ENCODE measurements at places on chromosomes 2 and 18.
A peak's percentile ranks its signal among the peaks of the same experiment; 100 is the strongest.

- no peak for DNase-seq
These were observed 27.2 kb upstream of the SATB2 start for GRCh38 chr2:199484927-199485326.

- DNase-seq = no peak
These were observed 76.4 kb downstream of the EPHA4 start for GRCh38 chr2:221495731-221496130.

- DNase-seq = no peak
These were observed 248.6 kb downstream of the NDUFA10 start for GRCh38 chr2:239776436-239777005.

GRCh38 chr2:189873696-189874095 lies 89.4 kb downstream of the PMS1 start:
- DNase-seq = no peak

- DNase-seq = no peak
These were observed 13.1 kb upstream of the TNS1 start for GRCh38 chr2:218015586-218016521.

DNA sequence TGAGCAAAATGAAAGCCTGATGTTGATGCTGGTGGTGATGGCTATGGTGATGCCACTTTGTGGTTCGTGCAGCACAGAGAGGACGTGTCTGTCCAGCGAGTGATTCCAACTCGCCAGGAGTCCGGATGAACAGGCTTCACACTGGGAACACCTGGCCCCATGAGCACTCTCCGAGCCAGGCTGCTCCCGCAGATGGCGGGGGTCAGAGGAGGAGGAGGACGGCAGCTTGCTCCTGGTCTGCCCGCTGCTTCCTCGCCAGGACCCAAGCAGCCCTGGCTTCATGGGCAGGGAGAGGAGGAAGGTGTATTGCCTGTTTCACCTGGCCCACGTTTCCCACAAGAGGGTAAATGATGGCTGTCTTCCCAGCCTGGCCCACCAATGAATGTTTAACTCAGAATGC lies 121.6 kb downstream of the MTCL1 start:
- no peak for DNase-seq

DNA sequence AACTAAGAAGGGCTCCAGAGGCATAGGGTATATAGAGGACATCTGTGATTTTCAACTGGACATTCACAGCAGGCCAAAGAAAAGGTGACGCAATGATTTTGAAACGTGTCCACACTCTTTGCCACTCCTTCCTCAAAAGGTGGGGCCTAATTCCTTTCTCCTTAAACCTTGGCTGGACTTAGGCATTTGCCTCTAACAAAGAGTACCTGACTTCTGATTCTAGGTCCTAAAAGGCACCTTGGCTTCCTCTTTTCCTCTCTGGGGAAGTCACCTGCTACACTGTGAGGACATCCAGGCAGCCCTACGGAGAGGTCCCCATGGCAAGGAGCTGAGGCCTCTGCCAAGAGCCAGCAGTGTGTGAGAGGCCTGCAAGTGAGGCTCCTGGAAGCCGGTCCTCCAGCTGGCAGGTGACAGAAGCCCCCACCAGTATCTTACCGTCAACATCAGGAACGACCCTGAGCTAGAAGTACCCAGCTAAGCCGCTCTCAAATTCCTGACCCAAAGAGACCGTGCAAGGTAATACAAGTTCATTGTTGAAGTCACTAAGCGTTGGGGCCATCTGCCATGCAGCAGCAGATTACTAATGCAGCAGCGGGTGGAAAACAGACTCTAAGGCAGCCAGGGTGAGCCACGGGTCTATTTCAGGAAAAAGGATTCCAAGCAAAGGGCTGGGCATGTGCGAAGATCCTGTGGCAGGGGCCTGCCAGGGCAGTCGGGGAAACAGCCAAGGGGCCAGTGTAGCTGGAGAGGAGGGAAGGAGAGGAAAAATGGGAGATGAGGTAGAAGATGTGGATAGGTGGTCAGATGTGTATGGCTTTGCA lies 7.4 kb upstream of the HES6 start:
- DNase-seq = no peak

DNA sequence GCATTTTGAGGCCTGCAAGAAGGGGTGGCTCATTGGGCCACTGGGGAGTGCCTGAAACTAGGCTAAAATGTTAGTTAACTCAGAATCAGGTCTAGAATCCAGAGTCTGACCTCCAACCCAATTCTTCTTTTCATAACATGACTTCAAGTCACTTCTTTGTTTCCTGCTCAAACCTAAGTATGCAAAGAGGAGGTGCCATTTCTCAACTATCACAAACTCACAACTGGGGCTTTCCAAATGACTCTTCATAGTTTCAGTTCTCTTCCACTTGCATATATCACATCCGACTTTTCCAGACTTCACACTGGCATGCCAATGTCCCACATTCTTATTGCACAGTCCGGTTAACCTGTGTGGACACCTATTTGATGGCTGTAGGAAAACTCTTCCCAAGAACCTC lies 211.6 kb downstream of the TCF4 start:
- no peak for DNase-seq

DNA sequence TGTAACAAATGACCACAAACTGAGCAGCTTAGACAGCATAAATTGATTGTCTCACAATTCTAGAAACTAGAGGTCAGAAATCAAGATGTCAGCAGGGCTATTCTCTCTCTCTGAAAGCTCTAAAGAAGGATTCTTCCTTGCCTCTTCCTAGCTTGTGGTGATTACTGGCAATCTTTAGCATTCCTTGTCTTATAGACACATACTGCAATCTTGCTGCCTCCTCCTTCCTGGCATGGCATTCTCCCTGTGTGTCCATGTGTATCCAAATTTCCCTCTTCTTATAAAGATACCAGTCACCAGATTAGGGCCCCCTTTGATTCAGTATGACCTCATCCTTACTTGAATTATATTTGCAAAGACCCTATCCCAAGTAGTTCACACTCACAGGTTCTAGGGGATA lies 2.3 kb downstream of the ASB3 start:
- DNase-seq = no peak

DNA sequence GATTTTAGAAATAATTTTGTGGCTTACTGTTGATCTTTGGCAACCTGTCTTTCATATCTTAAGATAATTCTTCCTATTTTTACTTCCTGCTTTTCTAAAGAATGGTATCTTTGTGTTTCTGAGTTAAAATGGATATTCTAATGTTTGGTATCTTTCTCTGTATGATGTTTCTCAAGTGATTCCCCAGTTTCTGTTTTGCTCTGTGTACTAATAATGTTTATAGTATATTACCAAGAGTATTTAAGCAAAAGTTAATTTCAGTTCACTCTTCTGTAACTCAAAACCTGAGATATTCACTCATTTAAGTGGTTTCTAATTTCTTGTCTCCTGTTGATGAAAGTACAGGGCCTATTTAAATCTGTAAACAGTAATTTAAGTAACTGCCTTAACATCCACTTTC lies 58.3 kb downstream of the CCDC150 start:
- DNase-seq = no peak

GRCh38 chr2:119766944-119767343 lies 7.2 kb downstream of the PTPN4 start:
- DNase-seq = no peak

DNA sequence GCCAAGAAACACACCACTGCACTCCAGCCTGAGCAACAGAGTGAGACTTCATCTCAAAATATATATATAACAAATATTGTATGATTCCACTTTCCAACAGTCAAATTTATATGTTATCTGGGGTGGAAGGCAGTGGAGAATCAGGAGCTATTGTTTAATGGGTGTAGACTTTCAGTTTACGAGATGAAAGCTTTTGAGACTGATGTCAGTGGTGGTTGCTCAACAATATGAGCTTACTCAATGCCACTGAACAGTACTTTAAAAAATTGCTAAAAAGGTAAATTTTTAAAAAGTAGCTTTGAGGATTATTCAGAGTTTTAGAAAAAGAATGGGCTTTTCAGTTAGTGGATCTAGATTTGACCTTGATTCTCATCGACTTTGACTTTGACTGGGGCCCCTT lies 105.9 kb upstream of the ST6GAL2 start:
- no peak for DNase-seq

DNA sequence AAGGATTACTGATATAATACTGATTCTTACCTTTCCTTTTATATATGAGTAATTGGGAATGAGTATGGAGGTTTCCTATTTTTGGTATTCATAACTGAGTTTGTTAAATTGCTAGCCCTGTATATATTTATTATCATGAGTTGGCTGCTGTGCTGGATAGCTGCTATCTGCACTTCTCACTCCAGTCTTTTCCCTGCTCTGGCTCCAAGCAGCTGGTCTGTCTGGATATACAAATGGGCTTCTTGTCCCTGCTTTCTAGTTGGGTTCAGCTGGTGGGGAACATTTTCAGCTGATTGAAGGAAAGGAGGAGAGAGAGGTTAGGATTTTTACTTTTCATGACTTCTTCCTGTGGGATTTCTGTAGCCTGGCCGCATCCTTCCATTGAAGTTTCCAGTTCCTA lies 41.2 kb downstream of the AGFG1 start:
- no peak for DNase-seq

GRCh38 chr2:43219383-43220228 lies 6.8 kb downstream of the ZFP36L2 start:
- DNase-seq = peak; percentile 65

DNA sequence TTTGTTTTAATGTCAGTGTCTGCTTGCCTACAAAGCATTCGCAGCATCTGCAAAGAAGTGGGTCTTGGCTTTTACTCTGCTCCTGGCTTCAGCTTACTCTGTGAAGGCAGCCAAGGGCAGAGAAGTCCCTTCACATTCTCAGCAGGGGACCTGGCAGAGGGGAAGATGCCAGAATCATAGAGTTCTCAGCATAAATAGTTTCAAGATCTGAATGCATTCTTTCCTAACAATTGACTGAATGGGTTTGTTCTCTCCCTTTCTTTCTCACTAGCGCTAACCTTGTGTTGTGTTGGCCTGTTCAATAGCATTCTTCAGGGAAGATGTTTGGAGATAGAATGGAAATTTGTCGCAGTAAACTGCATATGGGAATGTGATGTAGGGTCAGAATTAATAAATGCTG lies 106.9 kb downstream of the FARSB start:
- no peak for DNase-seq

- no peak for DNase-seq
These were observed 20.2 kb downstream of the GATA6 start for GRCh38 chr18:22189449-22190166.

DNA sequence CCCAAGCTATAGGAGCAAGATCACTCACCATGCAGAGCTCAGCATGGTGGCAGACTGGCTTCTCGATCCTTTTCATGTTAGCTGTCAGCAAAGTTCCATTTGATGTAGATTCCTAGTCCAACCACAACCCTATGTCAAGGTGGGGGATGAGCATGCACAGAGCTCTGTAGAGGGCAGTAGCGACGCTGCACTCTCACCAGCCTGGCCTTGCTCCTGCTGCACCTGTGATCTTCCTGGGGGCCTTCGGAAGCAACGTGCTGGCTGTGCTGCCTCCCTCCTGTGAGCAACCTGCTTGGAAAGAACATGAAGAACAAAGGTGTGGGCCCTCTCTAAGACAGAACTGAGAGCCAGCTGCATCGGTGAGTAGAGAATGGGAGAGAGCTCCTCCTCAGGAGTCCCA lies 479.4 kb upstream of the MYT1L start:
- DNase-seq = no peak

DNA sequence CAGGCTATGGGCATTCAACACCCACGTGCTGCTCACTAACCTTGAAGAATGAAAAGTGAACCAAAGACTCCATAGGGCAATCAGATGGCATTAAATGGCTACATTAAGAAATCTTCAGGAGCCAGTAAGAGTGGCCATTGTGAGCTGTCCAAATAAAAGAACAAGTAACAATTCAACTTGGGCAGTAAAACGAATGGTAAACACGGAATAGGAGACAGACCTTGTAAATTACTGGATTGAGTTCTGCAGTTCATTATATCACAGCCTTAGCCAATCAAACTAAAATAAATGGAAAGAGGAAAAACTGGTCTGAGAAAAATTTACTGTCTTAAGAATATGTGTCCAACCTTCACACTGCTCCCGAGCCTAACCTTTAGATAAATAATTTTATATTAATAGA lies 306.5 kb upstream of the ZNF521 start:
- no peak for DNase-seq

Measured in esophagus squamous epithelium (tissue), 5 donors.